ENCODE measurements at places on chromosomes 1 and 21. TPM values are rescaled to one million over a fixed set of nuclear protein-coding genes. Genes with fewer than 3 reads are reported as not detected.

GRCh38 chr1:38018864-38019343 lies 6.4 kb downstream of the UTP11 start:
- no peak overlapping the region for H3K4me3 ChIP-seq
- no peak for DNase-seq
- H3K36me3 ChIP-seq, result peaks cover 58% of the 10 kb centered on the region
- peaks cover 22% of the 10 kb centered on the region for H3K4me1 ChIP-seq
- no peak overlapping the region for H3K27ac ChIP-seq

DNA sequence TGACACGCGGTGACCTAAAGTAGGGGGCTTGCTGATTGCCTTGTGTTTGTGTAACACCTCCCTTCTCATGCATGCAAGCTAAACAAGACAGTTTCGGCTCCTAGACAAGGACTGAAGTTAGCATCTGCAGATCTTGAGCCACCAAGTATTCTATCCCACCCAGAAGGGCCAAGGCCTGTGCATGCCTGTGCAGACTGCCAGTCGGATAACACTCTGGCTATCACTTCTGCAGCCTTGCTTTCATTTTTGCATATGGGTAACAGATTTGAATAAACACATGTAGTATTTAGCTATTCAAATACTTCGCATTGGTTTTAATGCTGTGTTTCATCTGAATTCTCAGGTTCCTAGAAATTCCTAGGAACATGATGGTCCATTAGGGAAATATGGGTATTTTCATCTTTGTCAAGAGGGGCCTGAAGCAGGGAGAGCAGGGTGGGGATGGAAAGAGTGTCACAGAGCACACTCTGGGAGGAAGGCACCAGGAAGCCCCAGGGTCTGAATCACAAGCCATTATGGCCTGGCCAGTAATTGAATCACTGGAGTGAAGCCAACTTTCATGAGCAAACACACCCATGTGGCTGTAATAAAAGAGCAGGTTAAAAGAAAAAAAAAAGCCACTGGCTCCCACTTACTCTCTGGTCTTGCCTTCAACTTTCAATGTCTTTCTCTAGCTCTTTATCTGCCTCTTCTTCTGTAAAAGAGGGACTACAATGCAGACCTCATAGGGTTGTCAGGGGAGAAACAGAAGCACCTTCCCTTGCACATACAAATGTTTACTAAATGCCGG lies 28.3 kb downstream of the GADD45A start:
- H3K27ac ChIP-seq, result no peak overlapping the region
- DNase-seq, result no peak
- H3K27me3 ChIP-seq, result no peaks in the 10 kb centered on the region
- no peak overlapping the region for H3K4me3 ChIP-seq
- no peaks in the 10 kb centered on the region for H3K36me3 ChIP-seq
- H3K4me1 ChIP-seq, result peaks cover 12% of the 10 kb centered on the region

DNA sequence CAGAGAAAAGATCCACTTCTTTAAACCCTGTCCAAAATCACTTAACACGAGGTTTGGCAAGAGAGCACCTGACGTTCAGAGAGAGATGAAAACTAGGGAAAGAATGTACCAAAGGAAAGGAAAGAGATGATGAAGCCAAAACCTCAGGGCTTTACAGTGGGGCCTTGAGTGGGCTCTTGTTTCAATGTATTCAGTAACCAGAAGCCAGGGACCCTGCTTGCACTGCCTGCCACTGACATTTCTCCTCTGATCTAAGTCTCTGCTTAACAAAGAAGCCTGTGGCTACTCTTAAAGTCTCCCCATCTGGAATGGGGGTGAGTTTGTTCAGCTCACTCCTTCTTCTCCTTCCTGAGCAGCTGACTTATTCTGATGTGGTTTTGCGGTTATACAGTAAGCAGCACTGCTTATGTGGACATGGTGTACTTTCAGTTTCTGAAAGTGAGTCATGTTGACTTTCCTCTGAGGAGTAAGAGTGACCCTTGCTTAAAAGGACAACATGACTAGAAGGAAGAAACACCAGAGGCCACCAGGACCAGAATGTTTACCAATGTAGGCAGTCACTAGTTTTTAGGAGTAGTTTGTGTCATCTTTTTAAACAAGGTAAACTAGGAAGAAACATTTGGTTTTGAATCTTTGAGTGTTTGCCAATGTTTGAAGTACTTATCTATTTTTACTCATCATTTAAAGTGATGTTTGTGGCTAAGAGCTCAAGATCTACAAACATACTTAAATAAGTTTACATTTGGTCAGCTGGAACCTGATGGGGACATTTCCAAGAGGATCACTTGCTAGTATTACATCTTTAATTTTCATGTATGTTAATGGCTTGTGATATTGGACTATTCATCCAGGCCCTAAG lies 87.4 kb downstream of the FASLG start:
- H3K36me3 ChIP-seq, result no peaks in the 10 kb centered on the region
- H3K4me1 ChIP-seq, result peaks cover 23% of the 10 kb centered on the region
- no peak overlapping the region for H3K4me3 ChIP-seq
- H3K27me3 ChIP-seq, result no peaks in the 10 kb centered on the region

- H3K4me3 ChIP-seq, result no peak overlapping the region
- H3K4me1 ChIP-seq, result no peaks in the 10 kb centered on the region
- no peak for DNase-seq
- no peaks in the 10 kb centered on the region for H3K27me3 ChIP-seq
These were observed 77.0 kb downstream of the CTH start for GRCh38 chr1:70487910-70488665.

DNA sequence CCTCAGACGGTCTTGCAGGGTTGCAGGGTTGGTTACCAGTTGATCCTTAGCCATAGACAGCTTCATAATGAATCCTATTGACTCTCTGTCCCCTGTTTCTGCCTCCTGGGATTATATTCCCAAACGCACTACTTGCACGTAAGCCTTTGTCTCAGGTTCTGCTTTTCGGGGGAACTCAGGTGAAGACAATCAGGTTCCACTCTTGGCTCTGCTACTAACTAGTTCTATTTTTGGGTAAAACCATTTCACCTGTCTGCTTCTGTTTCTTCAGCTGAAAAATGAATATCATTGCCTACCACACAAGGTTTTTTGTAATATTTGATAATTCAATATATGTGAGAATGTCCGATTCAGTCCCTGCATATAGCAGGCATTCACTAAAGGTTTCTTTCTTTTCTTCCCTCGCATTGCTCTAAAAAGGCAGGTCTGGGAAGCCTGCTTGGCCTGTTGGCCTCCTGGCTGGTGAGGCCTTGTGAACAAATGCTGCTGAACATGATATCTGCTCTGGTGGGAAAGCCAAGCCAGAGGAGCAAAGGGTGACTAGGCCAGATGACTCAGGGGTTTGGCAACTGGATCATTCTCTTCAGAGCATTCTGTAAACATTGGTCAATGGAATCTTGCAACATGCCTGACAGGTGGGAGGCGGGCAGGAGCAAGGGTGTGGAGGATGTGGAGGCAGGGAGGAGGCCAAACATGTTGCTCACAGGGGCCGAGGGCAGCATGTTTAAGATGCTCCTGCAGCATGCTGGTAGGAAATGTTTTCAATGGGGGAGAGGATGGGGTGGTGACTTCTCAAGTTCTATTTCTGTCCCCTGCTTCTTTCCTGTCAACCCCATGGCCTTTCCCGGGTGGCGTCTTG lies 23.8 kb downstream of the IER5 start:
- no peak overlapping the region for H3K4me3 ChIP-seq
- no peaks in the 10 kb centered on the region for H3K36me3 ChIP-seq
- H3K27me3 ChIP-seq, result no peaks in the 10 kb centered on the region
- peaks cover 24% of the 10 kb centered on the region for H3K4me1 ChIP-seq
- DNase-seq, result peak; percentile 90
- peak overlapping the region; percentile 68 for H3K27ac ChIP-seq

DNA sequence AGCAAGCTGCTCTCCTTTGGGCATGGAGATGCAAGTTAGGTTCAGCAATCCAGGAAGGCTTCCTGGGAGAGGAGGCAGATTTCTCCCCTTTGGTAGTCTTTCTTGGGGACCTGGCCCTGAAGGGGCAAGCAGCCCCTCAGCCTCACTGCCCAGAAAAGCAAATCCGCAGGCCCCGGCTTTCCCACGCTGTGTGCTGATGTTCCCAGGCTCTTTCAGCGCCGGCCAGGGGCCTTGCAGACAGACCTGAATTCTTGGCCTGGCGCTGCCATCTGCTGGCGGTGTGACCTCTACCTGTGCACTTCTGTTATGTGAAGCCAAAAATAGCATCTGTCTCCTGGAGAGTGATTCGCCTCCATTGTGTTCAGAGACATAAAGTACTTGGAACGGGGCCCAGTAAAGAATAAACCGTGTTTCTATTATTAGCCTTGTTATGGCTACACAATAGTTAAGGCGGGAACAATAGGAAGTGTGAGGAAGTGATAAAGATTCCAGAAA lies 64.8 kb downstream of the ALPL start:
- no peaks in the 10 kb centered on the region for H3K36me3 ChIP-seq
- H3K27ac ChIP-seq, result peak overlapping the region; percentile 84
- no peak for DNase-seq

GRCh38 chr1:44537538-44537937 lies 132.5 kb downstream of the RNF220 start:
- H3K4me1 ChIP-seq, result no peaks in the 10 kb centered on the region
- no peak overlapping the region for H3K4me3 ChIP-seq
- no peaks in the 10 kb centered on the region for H3K36me3 ChIP-seq

DNA sequence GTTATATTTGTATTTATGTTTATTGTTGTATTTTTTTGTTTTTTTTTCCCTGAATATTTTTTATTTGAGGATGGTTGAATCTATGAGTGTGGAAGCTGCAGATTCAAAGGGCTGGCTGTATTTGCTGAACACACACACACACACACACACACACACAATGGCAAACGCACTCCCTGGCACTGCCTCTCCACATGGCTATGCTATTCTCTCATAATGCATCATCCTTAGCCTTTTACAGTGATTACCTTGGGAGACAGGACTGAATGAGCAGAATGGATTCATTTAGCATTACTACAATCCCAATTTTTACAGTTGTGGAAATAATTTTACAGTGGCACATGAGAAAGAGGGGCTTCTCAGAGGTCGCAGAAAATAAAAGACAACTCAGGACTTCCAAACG lies 390.1 kb downstream of the PCP4 start:
- no peak overlapping the region for H3K4me3 ChIP-seq
- no peak for DNase-seq
- no peak overlapping the region for H3K27ac ChIP-seq
- no peaks in the 10 kb centered on the region for H3K4me1 ChIP-seq
- H3K36me3 ChIP-seq, result no peaks in the 10 kb centered on the region

GRCh38 chr1:25009671-25010262 lies 79.7 kb upstream of the RUNX3 start:
- no peak for DNase-seq
- H3K27ac ChIP-seq, result no peak overlapping the region
- no peaks in the 10 kb centered on the region for H3K36me3 ChIP-seq
- peaks cover 12% of the 10 kb centered on the region for H3K4me1 ChIP-seq
- no peak overlapping the region for H3K4me3 ChIP-seq

GRCh38 chr1:119489201-119489600 lies 17.8 kb upstream of the HSD3B1 start:
- no peaks in the 10 kb centered on the region for H3K36me3 ChIP-seq
- no peak for DNase-seq
- H3K4me3 ChIP-seq, result no peak overlapping the region
- no peak overlapping the region for H3K27ac ChIP-seq
- no peaks in the 10 kb centered on the region for H3K4me1 ChIP-seq
- H3K27me3 ChIP-seq, result no peaks in the 10 kb centered on the region

- H3K36me3 ChIP-seq, result no peaks in the 10 kb centered on the region
- no peak overlapping the region for H3K4me3 ChIP-seq
- H3K27ac ChIP-seq, result no peak overlapping the region
- peaks cover 20% of the 10 kb centered on the region for H3K4me1 ChIP-seq
- no peak for DNase-seq
- peaks cover 35% of the 10 kb centered on the region for H3K27me3 ChIP-seq
These were observed 3.5 kb upstream of the ICMT start for GRCh38 chr1:6239213-6239752.

DNA sequence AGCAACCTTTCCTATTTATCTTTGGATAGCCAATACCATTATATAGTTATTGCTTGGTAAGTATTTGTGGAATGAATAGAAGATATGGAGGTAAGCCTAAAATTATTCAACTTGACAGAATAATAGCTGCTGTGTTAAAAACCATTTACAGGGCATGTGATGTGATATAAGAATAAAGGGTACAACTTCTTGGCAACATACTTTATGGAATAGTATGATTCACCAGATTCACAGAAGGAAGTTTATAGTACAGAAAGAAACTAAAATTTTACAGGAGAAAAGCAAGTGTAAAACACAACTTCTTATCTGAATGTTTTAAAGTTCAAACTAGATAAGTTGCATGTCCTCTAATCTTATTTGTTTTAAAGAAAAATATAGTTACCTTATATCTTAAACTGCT lies 186.4 kb upstream of the ZRANB2 start:
- no peaks in the 10 kb centered on the region for H3K27me3 ChIP-seq
- H3K4me1 ChIP-seq, result no peaks in the 10 kb centered on the region
- no peaks in the 10 kb centered on the region for H3K36me3 ChIP-seq
- DNase-seq, result no peak
- no peak overlapping the region for H3K27ac ChIP-seq

GRCh38 chr1:212612041-212612961 lies 3.7 kb downstream of the ATF3 start:
- no peak overlapping the region for H3K4me3 ChIP-seq
- H3K27ac ChIP-seq, result no peak overlapping the region
- no peak for DNase-seq
- peaks cover 21% of the 10 kb centered on the region for H3K36me3 ChIP-seq

DNA sequence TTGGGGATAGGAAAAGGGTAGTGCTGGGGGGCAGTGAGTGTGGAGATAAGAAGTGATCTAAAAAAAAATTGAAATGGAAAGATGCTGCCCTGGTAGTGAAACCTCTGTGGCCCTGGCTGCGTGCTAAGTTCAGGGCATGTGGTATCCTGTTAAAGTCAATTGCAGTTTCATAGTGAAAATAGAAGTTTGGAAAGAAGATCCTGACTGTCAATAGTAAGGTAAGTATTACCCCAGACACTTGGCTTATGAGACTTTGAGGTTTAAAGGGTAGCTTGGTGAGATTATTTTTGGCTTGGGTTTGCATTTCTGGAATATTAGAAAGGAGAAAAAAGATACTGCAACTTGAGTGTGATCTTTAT lies 6.8 kb downstream of the ARID1A start:
- H3K4me1 ChIP-seq, result peaks cover 89% of the 10 kb centered on the region
- H3K4me3 ChIP-seq, result no peak overlapping the region
- no peak for DNase-seq

DNA sequence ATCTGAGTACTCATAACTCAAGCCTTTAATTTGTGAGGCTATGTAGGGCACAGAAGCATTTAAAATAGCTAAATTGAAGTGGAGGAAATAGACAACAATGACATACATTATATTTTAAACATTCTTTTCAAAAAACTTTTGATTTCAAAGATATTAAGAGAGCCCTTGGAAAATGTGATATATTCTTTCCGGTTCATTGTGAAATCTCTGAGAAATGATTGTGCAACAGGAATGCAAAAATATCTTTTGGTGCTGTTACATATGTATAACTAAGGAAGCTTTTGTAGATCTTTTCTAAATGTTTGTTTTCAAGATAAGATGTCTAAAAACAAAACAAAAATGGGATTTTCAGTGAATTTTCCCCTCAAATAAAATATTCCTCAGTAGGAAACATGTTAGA lies 185.2 kb downstream of the LEPR start:
- H3K27ac ChIP-seq, result no peak overlapping the region
- peaks cover 7% of the 10 kb centered on the region for H3K36me3 ChIP-seq
- DNase-seq, result no peak
- no peaks in the 10 kb centered on the region for H3K27me3 ChIP-seq
- H3K4me3 ChIP-seq, result no peak overlapping the region
- no peaks in the 10 kb centered on the region for H3K4me1 ChIP-seq

Gene ITGB2
- 151 TPM for total RNA-seq

Gene PPIAL4G
- not detected for total RNA-seq

Gene HSPA13
- total RNA-seq, result 30.2 TPM

Gene OR14K1
- not detected for total RNA-seq

Gene MX2
- 31.7 TPM for total RNA-seq

Gene ARHGEF10L
- total RNA-seq, result 17.6 TPM

Gene SMIM34
- 0.37 TPM for total RNA-seq

Gene ACTL8
- total RNA-seq, result not detected

Gene CCDC181
- 6.9 TPM for total RNA-seq

Gene GUCA2B
- not detected for total RNA-seq

All from upper lobe of left lung (tissue), 6 donors.